DMS79 treated with DMSO at 0.1 percent for 48 hours (cell line): ENCODE measurements at places on chromosomes 1 and 21.

DNA sequence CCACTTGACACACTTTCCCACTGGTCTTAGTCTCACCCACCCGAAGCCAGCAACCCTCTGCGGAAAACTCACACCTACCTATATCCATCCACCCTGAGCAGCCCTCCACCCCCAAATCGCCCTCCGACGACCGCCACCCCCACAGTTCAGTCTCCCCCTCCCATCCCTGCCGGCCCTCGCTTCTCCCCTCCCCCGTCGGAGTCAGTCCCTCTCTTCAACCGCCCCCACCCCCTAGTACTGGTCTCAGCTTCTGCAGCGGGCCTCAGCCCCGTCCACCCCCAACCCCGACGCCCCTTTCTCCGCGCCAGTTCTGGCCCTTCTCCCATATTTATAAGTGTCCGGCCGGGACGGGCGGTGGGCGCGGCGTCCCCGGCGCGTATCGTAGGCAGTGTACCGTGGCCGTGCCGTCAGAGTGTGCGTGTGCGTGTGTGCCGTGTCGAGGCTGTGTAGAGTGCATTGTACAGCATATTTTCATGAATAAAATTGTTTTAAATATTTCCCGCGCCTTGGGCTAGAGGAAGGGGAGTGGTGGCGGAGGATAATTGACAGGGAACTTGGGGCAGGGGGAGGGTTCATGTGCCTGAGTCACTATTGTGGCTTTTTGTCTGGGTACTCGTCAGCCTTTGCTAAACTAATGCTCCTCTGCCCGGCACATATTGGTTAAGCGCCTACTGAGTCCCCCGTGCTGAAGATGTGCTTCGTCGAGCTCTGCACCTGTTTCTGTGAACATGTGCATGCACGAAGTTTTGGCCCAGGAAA, 22.0 kb downstream of the FOXO6 start:
- DNase-seq = no peak

GRCh38 chr1:154328318-154329151, 3.2 kb downstream of the ATP8B2 start:
- peak; percentile 48 for DNase-seq

- peak; percentile 40 for DNase-seq
Measured at GRCh38 chr1:8027748-8028570, 1.9 kb upstream of the ERRFI1 start.

- no peak for DNase-seq
Measured at GRCh38 chr1:203173566-203173965, 2.1 kb downstream of the MYBPH start.
